Stimulated activated CD4-positive, alpha-beta T cell treated with anti-CD3 and anti-CD28 coated beads, Interleukin-4, amount 100 ng/mL, for 4 hours (primary cell): ENCODE measurements at places on chromosomes 7 and 10.

GRCh38 chr7:73442903-73443500 lies 9.4 kb downstream of the FZD9 start:
- DNase-seq = no peak

GRCh38 chr10:9260690-9261089 lies 1206.2 kb downstream of the GATA3 start:
- DNase-seq = no peak

DNA sequence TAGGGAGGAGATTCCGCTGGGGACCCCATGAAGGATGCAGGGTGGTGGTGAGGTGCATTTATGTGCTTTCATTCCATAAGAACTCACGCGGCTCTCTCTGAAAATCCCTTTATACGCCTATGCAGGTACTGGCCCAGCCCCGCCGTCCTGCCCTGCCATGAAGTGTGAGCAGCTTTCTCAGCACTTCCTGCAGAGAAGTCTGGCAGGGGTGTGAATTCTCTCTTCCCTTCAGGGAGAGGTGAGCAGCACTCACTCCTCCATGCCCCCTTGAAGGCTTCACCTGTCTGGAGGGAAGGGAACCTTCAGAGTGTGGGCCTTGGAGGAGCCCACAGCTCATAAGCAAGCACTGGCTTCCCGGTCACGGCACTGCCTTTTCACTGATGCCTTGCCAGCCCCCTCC lies 34.0 kb downstream of the PPP2R2D start:
- DNase-seq = no peak

DNA sequence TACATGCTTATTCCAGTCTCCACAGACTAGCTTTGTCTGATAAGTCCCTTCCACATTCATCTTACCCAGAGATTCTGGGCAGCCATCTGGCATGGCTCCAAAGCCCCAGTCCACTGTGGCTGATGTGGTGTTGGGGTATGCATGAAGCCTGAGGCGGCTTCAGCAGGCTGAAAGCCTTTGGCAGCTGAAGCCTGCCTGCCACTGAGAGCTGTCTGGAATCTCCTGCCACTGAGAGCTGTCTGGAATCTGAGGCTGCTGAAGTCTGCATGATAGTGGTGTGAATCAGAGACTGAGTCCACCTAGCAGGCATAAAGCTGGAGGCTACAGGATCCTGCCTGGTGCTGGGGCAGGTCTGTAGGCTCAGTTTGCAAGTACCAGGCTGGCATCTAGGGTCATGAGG lies 87.1 kb downstream of the DYNC1I1 start:
- DNase-seq = no peak

DNA sequence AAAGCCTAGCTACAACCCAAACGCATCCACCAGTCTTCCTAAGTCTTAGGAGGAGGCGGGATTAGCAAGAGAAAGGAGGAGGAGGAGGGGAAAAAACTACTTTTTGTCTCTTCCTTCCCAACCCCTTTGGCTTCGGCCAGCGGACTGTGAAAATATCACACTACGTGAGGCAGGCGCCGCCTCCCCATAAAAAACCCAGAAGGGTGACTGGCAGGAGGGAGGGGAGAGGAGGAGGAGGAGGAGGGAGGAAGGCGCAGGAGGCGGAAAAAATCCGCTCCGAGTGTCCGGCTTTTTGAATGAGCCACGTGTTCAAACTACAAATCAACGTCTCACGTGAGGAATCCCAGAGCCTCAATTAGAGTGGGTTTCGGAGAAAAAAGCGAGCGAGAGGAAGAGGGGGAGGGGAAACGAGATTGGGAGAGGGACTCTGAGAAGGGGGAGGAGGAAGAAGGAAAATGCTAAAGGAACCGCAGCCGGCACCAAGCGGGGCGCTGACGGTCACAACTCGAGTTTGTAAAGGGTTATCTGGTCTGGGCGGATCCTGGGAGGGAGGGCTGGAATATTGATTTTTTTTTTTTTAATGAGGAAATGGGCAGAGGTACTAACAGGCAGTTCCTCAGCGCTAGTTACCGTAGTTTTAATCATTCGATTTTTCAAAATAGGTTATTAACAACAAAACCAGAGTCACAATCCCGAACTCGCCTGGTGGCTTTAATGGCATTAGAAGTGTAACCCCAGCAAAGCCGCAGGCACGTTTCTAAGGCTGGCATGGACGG lies at the start of gene IGF2BP3:
Gene IGF2BP3 (minus strand): TSS at position 162 of the 776 bp plus-strand sequence. CDS start 381 bp downstream, outside the sequence.
- DNase-seq = peak; percentile 28

DNA sequence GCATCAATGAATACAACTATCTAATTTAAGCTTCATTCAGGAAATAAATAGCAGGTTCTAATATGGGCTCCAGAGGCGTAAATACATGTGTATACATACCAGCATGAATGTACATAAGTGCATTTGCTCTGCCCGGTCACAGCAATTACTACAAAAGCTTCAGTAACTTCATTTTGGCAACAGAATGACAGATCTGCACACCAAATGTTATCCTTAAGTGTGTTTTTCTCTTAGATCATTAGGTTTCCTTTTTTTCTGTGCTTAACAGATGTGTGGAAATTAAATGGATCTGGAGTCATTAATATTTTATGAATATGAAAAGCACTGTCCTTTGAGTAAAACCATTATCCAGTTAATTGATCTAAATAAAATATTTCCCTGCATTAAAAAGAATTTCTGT lies 159.0 kb upstream of the MEOX2 start:
- no peak for DNase-seq

GRCh38 chr7:34123316-34123715 lies 218.0 kb downstream of the BMPER start:
- DNase-seq = no peak

DNA sequence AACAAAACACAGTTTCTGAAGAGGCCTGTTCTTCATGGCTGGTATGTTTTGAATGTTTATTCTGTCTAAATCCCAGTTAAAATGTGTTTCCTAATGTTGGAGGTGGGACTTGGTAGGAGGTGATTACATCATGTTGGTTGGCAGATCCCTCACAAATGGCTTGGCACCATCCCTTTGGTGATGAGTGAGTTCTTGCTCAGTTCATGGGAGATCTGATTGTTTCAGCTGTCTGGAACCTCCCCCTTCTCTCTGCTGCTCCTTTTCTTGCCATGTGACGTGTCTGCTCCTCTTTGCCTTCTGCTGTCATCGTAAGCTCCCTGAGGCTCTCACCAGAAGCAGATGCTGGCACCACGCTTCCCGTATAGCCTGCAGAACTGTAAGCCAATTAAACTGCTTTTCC lies 383.6 kb upstream of the TPK1 start:
- no peak for DNase-seq

GRCh38 chr10:131972474-131973071 lies 9.2 kb downstream of the BNIP3 start:
- peak; percentile 15 for DNase-seq

GRCh38 chr7:81410471-81411117 lies 359.3 kb downstream of the HGF start:
- no peak for DNase-seq

GRCh38 chr7:359766-360361 lies 69.9 kb downstream of the FOXL3 start:
- no peak for DNase-seq

- no peak for DNase-seq
Observed at GRCh38 chr7:112970771-112971170, 115.9 kb downstream of the GPR85 start.
